NCI-H446 (cell line): ENCODE measurements at places on chromosomes 7 and 10.

DNA sequence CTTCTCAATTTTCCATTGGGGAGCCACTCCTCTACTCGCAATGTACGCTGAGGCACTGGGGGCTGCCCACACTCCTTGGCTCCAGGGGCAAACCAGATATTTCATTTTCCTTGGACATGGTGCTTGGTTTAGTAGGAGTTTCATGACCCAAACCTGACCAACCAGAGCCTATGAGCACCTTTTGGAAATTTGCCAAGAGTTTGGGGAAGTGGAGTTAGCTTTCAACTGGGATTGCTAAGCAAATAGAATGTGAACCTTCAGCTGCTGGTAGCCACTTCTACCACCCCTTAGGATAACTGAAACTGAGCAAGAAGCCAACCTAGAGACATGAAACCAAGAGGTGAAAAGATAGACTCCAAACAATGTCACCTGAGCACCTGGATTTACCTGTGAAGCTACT is 74.9 kb upstream of the COL13A1 start:
- no peak for DNase-seq

DNA sequence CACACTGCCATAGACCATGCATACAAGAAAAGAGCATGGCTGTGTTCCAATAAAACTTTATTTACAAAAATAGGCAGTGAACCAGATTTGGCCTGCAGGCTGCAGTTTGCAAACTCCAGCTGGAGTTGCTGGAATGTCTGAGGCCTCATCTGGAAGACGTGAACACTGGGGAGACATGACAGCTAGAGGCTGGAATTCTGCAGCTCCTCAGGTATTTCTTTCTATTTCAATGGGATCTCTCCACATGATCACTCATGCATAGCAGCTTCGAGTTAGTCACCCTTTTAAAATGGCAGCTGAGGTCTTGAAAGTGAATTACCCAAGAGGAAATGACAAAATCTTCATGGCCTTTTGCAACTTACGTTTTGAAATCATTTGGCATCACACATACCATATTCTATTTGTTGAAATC is 52.6 kb upstream of the BET1 start:
- DNase-seq: no peak

DNA sequence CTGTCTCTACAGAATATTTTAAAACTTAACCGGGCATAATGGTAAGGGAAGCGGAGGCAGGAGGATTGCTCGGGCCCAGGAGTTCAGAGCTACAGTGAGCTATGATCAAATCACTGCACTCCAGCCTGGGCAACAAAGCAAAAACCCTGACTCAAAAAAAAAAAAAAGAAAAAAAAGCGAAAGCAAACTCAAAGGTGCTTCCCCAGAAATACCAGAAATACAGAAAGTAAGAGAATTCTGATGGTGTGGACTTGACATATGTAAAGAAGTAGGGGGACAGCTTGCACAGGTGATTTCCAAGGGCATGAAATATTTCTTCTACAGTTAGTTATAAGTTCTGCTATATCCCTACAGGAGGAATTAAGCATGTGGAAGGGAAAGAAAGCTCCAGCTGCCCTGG is 69.7 kb upstream of the APBB1IP start:
- DNase-seq: no peak

DNA sequence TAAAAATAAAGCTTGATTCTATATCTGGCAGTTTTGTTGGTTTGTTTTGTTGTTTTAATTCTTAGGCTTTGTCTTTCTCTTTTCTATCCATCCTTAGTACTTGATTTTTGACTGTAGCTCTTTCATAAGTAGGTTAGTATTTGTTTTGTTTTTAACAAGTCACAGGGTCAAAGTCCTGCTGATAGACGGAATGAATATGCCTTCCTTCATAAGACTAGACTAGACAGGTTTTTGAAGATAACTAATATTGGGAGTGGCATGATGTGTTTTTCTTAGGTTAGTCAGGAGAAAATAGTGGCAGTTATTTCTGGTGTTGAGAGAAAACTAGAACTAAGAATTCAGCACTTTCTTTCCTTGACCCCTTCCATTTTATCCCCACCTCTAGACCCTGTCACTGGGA is 50.4 kb downstream of the CASD1 start:
- no peak for DNase-seq
